B cell (primary cell): ENCODE measurements at places on chromosomes 7 and 10. TPM values are rescaled to one million over a fixed set of nuclear protein-coding genes. Genes with fewer than 3 reads are reported as not detected.

RASA4B gene
- 15.6 and 20.6 TPM in 2 replicates for total RNA-seq

GRCh38 chr10:44853148-44853734 lies 57.9 kb upstream of the TMEM72 start:
- no peak for DNase-seq

DNA sequence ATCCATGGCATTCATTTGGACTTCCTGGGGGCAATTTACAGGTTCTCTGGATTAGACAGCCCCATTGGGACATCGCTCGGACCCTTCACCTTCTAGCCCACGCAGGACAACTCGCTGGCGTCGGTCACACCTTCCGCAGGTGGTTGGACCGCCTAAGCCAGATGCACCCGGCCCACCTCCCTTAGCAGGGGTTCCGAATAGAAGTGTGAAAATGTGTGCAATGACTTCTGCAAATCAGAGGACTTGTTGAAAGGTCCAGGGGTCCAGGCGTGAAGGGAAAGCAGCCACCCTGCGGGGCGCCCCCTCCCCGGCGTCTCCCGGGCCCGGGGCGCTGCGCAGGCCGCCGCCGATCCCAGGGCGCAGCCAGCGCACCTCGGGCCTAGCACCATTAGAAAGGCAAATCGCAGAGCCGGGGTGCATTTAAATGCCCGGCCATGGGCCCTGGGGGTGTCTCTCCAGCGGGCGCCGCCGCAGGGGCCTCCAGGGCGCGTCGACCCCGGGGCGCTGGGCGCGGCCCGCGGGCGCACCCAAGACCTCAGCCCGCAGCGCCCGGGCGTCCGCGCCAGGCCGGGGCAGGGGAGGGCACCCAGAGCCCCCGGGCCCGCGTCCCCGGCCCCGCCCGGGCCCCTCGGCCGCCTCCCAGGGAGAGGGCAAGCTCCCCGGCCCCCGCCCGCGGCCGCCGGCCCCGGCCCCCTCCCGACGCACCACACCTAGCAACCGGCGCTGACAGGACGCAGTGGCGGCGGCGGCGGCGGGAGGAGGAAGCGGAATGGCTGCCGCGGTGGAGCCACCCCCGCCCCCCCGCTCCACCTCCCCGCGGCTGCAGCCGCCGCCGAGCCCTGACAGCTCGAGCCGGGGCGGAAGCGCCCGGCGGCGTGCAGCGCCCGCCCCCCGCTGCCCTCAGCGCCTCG lies 1.2 kb downstream of the JAZF1 start:
- peak; percentile 87 for DNase-seq

GRCh38 chr10:48772059-48772458 lies 87.4 kb downstream of the WDFY4 start:
- no peak for DNase-seq

- DNase-seq = no peak
Measured at GRCh38 chr7:148318102-148318811, 272.3 kb upstream of the C7orf33 start.

- no peak for DNase-seq
Measured at GRCh38 chr7:3551536-3551935, 250.5 kb downstream of the SDK1 start.

GRCh38 chr7:46784732-46785131 lies 797.2 kb downstream of the TNS3 start:
- no peak for DNase-seq

DNA sequence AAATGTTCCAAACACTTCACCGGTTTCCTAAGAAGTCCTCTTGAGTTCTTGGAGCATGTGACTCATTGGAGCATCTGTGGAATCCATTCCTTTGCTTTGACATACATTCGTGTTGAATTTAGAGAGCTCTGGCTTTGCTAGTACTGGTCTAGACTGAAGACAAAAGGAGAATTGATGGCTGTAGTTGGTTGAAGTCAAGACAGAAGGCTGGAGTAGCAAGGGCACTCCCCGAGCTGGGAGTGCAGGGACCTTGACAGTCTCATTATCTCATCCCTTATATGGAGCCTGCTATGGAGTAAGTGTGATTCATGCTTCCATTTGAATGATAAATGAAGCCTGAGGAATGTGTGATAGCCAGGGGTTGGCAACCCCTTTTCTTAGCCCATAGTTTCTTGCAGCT lies 1249.1 kb downstream of the TYW1 start:
- DNase-seq = no peak

- DNase-seq = no peak
Measured at GRCh38 chr7:121384265-121384664, 11.8 kb downstream of the FAM3C start.

DNA sequence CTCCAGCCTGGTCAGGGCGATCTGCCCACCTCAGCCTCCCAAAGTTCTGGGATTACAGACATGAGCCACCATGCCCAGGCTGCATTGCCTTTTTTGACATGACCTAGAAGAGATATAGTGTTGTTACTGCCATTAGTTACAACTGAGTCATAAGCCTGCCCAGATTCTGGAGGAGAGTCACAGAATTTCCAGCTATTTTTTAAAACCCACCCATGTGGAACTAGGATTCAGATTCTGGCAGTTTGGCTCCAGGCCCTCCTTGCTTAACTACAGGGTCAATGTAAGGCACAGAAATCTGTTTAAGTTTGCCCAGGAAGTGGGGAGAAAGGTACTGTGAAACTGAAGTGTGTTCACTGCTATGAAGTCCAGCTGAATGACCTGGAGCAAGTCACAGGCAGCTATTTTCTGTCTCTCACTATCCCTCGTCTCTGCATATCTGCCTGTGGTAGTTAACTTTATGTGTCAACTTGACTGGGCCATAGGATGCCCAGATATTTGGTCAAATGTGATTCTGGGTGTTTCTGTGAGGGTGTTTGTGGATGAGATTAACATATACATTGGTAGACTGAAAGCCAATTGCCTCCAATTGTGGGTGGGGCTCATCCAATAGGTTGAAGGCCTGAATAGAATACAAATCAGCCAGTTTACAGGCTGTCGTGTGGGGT lies 8.4 kb upstream of the MARVELD1 start:
- no peak for DNase-seq

DNA sequence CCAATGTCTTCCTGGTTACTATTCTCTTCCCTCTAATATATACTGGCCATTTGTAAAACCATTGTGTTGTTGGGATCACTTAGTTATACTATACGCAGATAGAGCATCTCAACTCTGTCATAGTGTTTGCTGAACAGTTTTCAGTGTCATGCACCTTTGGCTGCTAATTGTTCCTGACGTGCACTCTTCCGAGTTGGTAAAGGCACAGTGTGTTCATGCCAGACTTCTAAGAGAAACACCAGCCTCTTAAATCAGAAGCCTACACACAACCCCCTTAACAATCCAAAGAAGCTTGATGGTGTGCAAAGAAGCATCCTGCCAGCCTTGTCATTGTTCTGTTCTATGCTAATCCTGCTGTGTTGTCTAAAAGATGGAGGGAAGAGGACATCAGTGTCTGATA lies 131.1 kb downstream of the MAPK8 start:
- no peak for DNase-seq
